ENCODE measurements at places on chromosomes 2 and 18.

- no peak for DNase-seq
These were observed 17.5 kb upstream of the HPCAL1 start for GRCh38 chr2:10285191-10285555.

DNA sequence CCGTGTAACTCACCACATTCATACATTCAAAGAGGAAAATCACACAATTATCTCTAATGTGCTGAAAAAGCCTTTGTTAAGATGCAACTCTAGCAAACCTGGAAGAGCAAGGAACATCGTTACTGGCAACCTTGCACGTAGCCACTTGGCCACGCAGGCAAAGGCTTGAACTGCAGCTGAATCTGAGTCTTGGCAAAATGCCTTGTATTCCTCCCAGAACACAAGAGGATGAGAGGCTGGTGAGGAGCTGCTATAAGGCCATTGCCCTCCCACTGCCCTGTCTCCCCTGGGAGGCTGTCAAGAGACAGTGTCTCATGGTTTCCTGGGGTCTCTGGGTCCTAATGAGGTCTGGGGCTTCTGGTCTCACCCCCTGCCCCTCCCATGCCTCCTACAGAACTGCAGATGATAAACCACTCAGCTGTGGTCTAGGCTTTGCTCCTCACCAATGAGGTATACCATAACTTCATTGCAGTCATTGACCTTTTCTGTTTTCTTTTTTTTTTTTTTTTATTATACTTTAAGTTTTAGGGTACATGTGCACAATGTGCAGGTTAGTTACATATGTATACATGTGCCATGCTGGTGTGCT is 141.4 kb downstream of the SPP2 start:
- no peak for DNase-seq

GRCh38 chr2:59974051-59974766 is 579.2 kb downstream of the BCL11A start:
- no peak for DNase-seq

DNA sequence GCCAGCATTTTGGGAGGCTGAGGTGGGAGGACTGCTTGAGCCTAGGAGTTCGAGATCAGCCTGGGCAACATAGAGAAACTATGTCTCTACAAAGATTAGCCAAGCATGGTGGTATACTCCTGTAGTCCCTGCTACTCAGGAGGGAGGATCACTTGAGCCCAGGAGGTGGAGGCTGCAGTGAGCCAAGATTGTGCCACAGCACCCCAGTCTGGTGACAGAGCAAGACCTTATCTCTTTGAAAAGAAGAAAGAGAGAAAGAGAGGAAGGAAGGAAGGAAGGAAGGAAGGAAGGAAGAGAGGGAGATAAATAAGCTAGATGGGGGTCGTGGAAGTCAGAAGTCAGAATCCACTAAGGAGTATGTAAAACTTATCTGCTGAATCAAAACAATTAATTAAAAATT is 16.2 kb downstream of the GPR75 start:
- DNase-seq, result no peak

- no peak for DNase-seq
These were observed 219.1 kb downstream of the TRIB2 start for GRCh38 chr2:12935796-12936195.

- no peak for DNase-seq
These were observed 37.6 kb upstream of the TWSG1 start for GRCh38 chr18:9297007-9297393.

DNA sequence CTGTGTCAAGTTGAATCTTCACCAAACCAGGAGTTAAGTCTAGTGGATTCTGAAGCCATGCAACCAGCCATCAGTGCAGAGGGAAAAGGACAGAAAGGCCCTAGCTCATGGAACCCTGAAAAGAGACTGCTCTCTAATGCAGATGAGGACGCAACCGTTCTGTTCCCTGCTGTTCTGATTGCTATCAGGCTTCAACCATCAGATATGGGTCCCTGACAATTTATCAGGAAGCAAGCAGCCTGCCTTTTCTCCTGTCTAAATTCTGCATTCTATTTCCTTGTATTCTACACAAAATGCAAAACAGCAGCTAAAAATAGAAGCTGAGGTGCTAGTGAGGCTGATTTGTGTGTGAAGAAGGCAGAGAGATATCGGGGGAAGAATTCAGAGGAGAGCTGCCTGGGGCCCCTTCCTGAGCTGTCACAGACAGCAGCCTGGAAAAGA is 68.4 kb upstream of the RTN4 start:
- no peak for DNase-seq

DNA sequence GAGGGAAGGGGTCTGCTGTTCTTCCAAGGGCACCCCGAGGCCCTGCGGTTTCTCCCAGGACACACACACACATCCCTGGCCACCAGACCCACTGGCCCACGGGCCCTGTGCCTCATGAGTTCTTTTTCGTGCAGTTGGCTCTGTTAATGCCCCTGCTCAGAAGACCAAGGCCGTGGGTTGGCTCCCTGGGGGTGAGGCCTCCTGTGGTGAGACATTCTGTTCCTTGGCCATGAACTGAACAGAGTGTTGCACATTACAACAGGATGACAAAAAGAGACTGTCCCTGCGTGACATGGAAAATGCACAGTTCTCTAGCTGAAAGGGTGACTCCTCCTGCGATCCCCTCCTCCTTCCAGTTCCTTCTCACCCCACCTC is 30.7 kb downstream of the SH2D6 start:
- DNase-seq, result no peak

- DNase-seq, result no peak
These were observed 13.6 kb downstream of the SNRNP200 start for GRCh38 chr2:96291751-96292150.

DNA sequence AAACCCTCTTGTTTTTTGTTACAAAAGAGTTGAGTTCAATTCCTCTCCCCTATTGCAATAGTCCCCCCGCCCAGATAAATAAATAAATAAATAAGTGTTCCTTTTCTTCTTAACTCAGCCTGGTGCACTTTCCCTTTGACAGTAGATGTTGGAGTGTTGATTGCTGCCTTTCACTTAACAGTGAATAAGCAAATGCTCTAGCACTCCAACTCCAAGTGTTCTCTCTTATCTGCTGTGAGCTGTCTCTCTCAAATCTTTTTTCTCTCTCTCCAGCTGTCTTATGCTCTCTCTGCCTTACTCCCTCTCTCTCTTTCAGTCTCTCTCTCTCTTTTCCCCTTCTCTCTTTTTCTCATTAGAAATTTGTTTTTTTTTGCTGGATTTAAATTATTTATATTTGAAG is 216.7 kb downstream of the TMX3 start:
- no peak for DNase-seq

- DNase-seq, result no peak
These were observed 50.1 kb downstream of the ATOH8 start for GRCh38 chr2:85803704-85804425.

GRCh38 chr18:46344416-46345180 is 240.4 kb downstream of the HAUS1 start:
- no peak for DNase-seq

- no peak for DNase-seq
These were observed 3.9 kb downstream of the GLI2 start for GRCh38 chr2:120739438-120740090.

DNA sequence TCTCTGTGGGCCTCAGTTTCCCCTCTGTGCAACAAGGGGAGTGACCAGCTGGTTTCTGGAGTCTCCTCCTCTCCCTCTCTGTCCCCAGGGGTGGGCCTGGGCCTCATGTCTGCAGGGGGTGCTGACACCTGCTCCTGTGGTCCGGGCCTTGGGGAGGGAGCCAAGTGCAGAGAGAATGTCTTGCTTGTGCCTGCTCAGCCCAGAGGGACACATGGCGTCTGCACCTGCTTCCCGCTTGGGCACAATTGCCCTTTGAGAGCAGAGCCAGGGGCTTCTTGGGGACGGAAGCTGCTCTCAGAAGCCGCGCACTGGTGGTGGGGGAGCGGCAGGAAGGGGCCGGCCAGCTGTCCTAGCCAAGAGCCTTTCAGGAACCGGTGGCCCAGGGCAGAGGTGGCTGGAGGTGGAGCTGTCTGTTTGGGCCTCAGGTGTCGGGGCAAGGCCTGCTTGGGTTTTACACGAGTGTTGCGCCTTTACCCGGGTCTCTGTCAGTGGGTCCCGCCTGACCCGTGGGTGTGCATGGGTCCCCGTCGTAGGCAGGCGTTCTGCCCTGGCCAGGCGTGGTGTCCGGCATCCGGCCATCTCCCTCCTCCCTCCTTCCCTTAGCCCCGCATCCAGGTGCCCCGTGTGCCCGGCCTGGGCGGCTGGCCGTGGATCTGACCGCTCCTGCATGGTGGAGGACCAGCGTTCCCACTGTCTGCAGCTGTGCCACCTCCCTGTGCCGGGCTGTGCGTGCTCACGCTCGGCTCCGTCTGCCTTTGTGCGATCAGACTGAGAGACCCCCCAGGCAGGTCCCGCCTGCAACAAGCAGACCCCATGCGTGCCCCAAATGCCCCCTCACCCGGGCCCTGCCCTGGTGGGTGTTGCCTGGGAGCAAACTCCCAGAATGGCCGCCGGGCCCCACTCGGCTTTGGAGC is 4.0 kb downstream of the NEU4 start:
- DNase-seq, result no peak

- no peak for DNase-seq
These were observed 30.0 kb upstream of the ATG16L1 start for GRCh38 chr2:233221378-233222063.

GRCh38 chr2:233535271-233535670 is 31.3 kb downstream of the USP40 start:
- DNase-seq, result no peak

DNA sequence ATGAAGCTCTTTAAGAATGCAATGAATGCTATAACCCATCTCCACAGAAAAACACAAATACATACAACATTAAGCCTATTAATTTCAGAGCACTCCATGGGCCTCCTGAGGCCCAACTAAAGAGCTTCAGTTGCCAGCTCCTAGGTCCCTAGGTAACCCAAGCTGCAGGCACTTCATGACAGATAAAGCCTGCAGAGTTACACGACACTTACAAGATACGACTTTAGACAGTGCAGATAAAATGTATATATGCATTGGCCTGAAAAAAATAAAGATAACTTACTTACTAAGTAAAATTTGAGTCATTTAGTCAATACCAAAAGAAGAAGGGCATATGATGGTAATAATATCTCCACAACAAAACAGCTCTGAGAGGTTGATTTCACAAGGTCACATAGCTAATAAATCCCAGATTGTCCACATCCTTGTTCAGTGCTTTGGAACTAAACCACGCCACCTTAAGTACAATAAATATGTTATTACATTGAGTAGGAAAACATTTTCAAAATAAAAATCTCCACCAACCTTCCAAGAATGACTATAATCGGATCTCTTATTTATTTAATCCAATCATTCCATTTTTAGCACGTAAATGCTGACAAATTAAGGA is 3.4 kb downstream of the MAP4K3 start:
- no peak for DNase-seq
